ENCODE measurements at places on chromosomes 6 and 20. TPM values are rescaled to one million over a fixed set of nuclear protein-coding genes. Genes with fewer than 3 reads are reported as not detected.

- DNase-seq: no peak
Observed at GRCh38 chr6:38176797-38177751, 357.5 kb downstream of the ZFAND3 start.

DNA sequence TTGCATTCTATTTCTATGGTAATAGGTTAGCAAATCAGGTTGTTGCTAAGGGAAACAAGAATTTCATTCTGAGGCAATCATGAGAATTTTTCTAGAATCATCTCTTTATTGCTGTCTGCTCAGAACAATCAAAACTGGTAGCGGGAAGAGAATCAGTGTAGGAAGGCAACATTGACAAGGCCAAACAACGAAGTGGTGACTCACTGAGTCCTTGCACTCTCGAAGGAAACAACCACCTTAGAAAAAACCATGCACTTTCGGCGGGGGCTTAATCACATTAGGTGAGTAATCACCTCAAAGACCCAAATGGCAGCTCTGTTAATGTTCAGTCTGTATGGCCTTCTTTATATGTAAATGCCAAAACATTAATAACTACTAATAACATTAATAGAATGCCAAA is 78.8 kb upstream of the MAP7 start:
- no peak for DNase-seq

DNA sequence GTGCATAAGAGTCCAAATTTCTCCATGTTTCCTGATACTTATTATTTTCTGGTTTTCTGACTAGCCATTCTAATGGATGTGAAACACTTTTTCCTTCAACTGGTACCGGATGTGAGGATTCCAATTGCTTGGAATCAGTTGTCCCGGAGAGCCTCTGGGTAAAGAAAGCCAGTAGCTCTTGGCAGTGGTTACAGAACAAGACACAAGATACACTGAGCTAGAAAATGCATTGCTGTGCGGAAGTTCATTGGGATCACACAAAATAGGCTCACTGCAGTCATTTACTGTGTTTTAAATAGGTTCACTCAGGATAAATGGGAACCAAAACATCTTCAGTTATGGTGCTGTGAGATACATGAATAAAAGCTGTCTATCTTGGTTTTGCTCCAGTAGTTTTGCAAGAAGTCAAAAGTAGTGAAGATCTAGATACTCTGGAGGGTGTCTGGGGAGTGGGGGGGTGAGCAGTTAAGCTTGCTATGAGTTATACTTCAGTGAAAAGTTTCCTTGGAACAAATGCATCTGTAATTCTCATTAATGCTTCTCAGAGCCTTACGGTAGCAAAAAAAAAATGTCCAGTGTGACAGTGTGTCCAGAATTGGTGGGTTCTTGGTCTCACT is 54.4 kb upstream of the RNF182 start:
- no peak for DNase-seq

GRCh38 chr6:65117817-65118409 is 589.1 kb downstream of the EYS start:
- DNase-seq: no peak

- DNase-seq: no peak
Observed at GRCh38 chr20:24868959-24869358, 80.1 kb upstream of the CST7 start.

GRCh38 chr6:7323074-7323473 is 10.1 kb upstream of the SSR1 start:
- DNase-seq: no peak

GRCh38 chr6:111737065-111737521 is 131.4 kb upstream of the TRAF3IP2 start:
- peak; percentile 36 for DNase-seq

DNA sequence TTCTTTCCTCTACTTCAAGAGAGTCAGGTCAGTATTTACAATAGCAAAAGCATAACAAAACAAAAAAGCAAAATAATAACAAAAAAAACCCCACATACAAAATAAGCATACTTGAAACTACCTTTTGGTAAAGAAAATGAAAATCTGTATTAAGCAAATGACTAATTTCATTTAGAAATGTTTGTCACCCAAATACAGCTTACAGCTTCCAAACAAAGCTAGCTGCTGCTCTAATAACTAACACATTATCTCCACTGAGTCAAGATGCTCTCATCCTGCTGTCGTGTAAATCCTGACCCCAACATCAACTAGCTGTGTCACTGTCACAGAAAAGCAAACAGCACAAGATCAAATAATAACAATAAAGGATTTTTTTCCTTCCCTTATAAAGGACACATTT is 21.7 kb downstream of the MAP7 start:
- DNase-seq: no peak

- DNase-seq: no peak
Observed at GRCh38 chr6:108168090-108168463, 2.3 kb downstream of the NR2E1 start.

GRCh38 chr20:23782366-23782983 is 31.7 kb upstream of the CST1 start:
- no peak for DNase-seq

DNA sequence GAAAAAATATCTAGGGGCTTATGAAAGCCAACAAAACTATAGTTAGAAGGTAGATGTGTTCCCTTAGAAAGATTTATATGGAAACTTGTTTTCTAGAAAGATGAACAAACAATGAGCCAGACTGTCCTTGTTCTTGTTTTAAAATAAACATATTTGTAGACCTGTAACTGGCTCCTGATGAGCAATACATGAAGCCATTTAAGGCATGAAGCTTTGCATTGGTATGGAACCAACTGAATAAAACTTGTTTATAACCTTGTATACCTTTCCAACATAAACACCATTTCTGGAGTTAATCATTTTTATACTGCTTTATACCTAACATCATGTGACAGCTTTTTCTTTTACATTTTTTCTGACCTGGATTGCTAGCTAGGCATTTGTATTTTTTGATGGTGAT is 247.8 kb downstream of the PRL start:
- DNase-seq: no peak

- no peak for DNase-seq
Observed at GRCh38 chr6:126574301-126574700, 234.4 kb downstream of the CENPW start.

DNA sequence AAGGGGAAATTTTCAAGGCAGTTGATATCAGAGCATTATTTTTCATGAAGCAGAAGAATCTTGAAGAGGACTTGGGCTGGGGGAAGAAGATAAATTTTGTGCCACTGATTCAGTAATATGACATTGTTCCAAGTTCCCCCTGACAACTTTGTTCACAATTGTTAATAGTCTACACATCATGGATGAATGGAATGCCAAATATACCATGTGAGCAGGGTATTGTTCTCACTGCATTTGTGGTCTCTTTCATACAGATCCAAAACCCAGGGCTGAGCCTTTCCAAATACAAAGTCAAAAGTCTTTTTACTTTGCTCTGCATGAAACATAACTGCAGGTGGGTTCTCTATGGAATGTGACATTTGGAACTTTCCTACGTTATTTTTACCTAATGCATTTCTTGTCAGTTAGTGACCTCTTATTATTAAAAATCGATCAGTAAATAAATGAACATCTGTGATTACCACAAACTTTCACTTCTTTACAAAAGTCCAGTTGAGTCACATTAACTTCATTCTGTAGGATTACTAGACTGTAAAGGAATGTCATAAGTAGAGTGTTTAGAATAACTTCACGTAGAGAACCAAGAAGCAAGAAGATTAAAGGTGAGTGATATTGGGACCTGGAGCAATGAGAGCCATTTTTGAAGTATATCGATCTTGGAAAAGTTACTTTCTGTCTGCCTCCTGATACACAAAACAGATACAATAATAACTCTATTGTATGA is 100.9 kb downstream of the RCAN2 start:
- DNase-seq: no peak

DNA sequence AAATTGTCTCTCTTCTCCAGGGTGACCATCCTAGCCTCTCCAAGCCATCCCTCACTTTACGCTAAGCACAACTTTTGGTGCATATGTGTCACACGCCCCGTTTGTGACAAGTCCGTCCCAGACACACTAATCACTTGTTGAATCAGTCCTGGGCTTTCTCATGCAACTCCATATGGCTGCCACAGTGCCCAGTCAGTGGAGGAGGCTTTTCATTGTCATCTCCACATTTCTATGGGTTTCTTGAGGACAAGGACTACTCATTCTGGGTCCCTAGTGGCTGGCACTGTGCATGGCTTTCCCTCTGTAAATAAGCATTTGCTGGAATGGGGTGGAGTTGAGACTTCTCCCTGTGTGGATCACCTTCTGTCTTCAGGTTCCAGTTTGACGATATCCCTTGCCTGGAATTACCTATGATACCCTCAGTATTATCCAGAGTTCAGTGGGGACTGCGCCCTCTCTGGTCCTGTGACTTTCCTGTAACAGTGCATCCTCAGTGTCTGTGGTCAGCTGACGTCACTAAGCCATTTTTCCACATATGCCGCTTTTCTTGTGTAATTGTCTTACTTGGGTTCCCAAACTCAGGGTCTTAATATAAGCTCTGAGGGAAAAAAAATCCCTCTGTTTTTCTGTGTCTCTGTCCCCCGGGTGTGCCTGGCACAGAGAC is 59.8 kb upstream of the MYL9 start:
- no peak for DNase-seq

DNA sequence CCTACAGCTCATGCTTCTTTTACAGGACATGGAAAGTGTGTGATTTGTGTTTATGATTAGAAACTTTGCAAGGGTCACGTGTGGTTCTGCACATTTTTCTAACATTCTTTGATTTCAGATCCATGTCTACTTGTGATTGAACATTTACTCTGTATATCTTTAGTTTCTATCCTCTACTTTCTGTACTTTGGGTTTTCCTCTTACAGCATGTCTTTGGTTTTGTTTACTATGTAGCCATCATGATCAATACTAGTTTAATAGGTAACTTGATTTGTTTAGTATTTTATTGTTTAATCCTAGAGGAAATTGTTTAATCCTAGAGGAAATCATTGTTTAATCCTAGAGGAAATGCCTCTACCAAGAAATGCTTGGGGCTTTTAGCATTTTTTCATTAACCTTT is 41.8 kb downstream of the XRN2 start:
- DNase-seq: no peak

DNA sequence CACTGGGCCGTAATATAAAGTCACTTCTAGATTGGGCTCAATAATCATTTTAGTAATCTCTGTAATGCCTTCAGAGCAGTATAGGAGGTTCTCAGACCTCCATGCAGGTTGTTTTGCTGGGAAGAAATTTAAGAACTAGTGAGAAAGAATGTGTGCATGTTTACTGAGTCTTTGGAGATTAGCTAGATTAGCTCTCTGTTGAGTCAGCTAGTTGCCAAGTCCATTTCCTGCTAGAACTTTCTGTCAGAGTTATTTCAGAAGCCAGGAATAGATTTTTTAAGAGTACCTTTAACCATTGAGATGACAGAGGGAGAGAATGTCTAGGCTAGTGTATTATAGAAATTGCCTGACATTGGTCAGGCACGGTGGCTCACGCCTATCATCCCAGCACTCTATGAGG is 33.3 kb downstream of the ORC3 start:
- no peak for DNase-seq

GRCh38 chr6:683742-684440 is 9.0 kb downstream of the EXOC2 start:
- DNase-seq: no peak

- no peak for DNase-seq
Observed at GRCh38 chr20:54995011-54995410, 519.6 kb downstream of the DOK5 start.

Gene SIRPD
- polyA plus RNA-seq: not detected

Gene ZNF341
- polyA plus RNA-seq: 3.2 TPM

Gene NINL
- polyA plus RNA-seq: 0.79 TPM

Gene MOG
- not detected for polyA plus RNA-seq
